ENCODE measurements at places on chromosomes 7 and 10.

DNA sequence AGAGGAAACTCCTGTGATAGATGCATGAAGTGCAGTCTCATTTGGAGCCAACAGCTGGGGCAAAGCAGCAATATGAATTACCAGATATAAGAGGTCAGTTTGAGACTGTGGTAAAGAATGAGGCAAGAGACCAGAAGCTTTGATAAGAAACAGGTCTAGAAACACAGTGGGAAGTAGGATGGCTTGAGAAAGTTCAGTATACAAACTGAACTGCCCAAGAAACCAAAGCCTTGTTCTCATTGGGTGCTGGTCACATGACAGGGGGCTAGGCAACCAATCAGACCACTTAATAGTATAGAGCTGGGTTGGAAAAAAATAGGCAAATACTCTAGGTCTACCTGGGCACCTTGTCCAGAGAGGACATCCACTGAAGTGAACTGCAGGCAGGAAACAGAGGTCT is 46.2 kb upstream of the PLCE1 start:
- no peak for DNase-seq

- no peak for DNase-seq
Measured at GRCh38 chr10:110006358-110007160, 1.2 kb upstream of the ADD3 start.

- no peak for DNase-seq
Measured at GRCh38 chr7:83934118-83934734, 260.4 kb downstream of the SEMA3A start.

- peak; percentile 41 for DNase-seq
Measured at GRCh38 chr10:6647811-6648526, 67.9 kb upstream of the PRKCQ start.

GRCh38 chr7:75915416-75916156 is 631 bp downstream of the POR start:
- DNase-seq = no peak

DNA sequence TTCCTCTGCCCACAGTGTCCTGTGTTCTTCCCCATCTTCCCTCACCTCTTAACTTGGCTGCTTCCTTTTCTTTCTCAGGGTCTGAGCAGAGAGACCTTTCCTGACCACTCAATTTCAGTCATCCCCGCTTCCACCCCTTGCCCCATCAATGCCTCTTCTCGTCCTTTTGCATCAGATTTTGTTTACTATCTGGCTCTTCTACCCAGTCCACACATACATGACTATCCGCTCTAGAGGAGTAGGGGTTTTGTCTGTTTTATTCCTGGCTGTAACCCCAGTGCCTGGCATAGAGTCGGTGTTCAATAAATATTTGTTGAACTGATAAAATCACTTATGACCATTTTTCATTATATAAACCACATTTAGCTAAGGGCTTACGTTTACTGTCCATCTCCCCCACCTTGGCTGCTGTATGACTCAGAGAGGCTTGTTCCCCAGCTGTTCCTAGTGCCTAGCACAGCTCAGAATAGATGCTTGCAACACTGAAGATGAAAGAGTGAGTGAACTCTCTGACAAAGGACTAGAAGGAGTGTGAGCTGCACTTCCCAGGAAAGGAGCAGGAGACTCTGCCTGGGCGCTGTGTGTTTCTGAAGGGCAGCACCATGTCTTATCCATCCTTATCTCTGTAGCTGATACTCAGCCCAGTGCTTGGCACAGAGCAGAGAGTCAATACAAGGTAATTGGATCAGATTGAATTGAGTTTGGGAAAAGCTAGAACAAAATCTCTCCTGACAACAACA is 21.9 kb downstream of the ARID5B start:
- DNase-seq = no peak

- no peak for DNase-seq
Measured at GRCh38 chr7:88586219-88586618, 173.3 kb upstream of the ZNF804B start.

GRCh38 chr7:27994639-27995038 is 186.0 kb downstream of the JAZF1 start:
- no peak for DNase-seq

- DNase-seq = no peak
Measured at GRCh38 chr10:5953676-5954075, 23.7 kb downstream of the IL15RA start.

GRCh38 chr7:129807863-129808262 is 144.9 kb downstream of the UBE2H start:
- DNase-seq = no peak

DNA sequence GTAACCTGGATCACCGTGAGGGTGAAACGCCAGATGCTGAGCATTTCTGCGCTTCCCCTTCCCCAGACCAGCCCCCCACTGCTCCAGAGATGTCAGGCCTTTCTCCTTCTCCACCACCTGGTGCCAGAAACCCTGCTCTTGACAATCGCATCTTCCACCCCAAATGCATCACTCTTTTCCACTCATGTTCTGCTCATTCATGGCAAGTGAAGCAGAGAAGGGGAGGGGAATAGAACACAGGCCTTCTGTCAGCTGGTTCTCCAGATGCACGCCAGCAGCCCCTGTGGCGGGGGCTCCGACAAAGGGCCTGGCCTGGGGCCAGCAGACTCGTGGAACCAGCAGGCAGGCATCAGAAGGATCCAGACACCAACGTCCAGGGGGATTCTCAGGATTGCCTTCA is 68.5 kb upstream of the SVIL start:
- DNase-seq = no peak

DNA sequence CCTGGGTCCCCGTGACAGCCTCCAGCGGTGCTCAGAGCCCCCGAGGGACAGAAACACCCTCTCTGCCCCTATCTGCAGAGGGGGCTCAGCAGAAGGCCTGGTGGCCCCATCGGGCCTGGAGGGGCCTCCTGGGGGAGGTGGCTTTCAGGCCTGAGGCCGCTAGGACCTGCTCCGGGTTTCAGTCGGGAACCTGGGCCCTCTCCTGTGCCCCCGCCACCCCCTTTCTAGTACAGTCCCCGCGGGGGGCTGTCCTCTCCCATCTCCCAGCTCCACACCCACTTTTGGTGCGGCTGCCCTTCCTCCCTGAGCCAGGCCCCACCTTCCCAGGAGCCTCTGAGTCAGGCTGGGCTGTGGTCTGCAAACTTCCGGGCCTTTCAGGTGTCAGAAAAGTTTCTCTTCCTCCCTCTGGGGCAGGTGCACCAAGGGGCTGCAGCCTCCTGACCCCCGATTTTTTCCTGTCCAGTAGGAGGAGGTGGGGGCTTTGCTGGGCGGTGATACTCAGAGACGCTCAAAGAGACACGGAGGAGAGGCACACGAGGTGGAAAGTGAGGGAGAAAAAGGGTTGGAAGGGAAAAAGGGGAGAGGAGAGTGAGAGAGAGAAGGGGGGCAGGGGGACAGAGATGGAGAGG is 692 bp downstream of the CARD11 start:
- no peak for DNase-seq

DNA sequence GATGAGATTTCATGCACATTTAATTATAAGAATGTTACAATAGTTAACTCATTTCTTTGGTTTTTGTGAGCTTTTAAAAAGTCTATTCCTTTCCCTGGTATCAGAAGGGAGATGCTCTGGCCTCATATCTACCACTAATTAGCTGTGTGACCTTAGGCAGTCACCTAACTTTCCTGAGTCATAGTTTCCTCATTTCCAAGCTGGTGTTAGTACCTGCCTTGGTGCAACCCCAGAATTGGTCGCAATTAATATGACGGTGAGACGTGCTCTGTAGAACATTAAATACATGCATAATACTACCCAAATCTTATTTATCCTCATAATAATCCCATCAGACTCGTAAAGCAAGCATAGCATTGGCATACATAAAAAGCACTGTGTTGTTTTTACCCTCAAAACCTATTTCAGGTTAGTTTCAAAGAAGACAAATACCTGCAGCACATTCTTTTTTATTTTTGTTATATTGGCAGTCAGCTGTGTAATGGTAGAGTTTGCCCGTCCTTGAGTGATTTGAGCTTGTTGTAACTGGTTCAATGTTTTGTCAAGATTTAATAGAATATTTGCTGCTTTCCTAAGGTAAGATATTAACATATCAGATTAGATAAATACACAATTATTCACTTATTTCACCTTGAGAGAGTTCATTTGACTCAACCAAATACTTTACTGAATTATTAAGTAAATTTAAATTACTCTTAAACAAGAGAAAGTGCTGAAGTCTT is 31.0 kb upstream of the LAMB1 start:
- DNase-seq = no peak

GRCh38 chr10:131960631-131961046 is 21.1 kb downstream of the BNIP3 start:
- no peak for DNase-seq

- DNase-seq = no peak
Measured at GRCh38 chr7:82803411-82803810, 359.3 kb downstream of the PCLO start.

GRCh38 chr7:33806298-33807154 is 98.8 kb upstream of the BMPER start:
- no peak for DNase-seq

DNA sequence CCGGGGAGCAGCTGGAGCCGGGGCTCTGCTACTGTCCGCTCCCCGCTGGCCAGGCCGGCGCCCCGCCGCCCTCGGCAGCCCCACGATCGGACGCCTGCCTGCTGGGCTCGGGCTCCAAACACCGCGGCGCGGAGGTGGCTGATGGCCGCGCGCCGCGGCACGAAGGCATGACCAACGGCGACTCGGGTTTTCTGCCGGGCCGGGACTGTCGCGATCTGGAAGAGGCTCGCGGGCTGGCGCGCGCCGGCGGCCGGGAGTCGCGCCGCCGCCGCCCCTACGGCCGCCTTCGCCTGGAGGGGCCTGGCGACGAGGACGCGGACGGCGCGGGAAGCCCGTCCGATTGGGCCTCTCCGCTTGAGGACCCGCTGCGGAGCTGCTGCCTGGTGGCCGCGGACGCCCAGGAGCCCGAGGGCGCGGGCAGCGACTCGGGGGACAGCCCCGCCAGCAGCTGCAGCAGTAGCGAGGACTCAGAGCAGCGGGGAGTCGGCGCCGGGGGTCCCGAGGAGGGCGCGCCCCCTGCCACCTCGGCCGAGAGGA is 570 bp downstream of the TBC1D12 start:
- DNase-seq = no peak

DNA sequence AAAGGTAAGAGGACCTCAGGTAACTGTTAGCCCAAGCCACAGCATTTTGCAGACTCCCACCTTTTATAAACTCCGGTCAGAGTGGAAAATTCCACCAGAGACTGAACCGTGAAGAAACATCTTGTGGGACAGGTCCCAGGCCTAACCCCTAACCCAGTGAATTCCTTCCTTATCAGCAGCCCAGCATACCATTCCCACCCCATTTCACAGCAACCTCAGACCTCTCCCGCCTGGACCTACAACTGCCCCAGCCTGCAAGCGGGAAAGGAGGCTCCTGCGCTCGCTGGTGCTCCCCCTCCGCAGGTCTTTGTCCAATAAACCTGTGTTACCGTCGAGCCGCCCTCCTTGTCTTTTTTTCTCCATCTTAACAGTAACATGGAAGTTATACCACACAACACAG is 736.6 kb downstream of the MAGI2 start:
- no peak for DNase-seq

DNA sequence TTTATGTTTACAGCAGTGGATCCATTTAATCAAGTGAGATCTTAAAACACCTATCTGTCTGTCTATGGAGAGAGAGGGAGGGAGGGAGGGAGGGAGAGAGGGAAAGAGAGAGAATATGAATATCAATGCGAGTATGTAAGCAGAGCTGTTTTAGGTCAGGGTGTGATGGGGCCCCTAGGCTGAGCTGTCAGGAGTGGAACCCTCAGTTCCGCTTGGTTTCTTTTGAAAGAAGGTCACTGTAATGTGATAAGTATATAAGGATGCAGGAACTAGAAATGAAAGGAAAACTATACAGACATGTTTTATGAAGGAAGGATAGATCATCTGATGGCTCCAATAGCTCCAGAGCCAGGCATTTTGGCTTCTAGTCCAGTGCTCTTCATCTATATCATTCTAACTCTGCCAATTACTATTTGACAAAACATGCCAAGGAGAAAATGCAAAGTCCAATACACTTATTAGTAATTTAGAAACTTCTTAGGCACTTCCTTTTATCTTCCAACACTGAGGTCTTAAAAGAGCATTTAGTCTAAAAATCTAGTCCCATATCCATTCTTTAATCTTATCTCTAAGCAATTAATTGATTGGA is 70.3 kb downstream of the NRCAM start:
- no peak for DNase-seq

- DNase-seq = peak; percentile 60
Measured at GRCh38 chr7:140230861-140231770, 54.3 kb upstream of the KDM7A start.

DNA sequence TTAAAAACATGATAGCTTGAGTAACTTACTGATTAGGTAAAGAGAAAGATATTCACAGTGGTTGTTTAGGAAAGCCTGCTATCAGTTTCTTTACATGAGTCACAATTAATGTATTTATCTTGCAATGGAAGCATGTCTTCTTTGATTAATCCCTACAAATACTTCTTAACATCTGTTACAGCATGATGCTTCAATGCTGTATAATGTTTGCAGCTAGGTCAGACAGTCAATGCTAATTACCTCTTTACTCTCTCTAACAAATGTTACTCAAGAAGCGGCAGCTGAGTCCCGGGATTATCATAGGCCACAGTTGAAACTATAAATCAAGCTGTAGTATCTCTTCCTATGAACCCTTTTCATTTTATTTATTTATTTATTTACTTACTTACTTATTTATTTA is 33.2 kb downstream of the ACBD5 start:
- DNase-seq = no peak

GRCh38 chr7:1725766-1726630 is 55.9 kb downstream of the ELFN1 start:
- DNase-seq = no peak

DNA sequence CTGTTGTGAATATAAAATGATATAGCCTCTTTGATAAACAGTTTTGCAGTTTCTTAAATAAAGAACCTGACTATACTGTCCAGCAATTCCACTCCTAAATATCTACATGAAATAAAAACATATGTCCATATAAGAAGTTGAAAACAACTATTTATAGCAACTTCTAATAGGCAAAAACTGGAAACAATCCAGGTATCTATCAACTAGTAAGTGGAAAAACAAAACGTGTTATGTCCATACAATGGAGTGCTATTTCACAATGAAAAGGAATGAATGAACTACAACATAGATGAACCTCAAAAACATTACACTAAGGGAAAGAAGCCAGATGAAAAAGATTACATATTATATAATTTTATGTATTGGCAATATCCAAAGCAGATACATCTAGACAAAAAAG is 268.9 kb downstream of the CSTF2T start:
- DNase-seq = no peak

DNA sequence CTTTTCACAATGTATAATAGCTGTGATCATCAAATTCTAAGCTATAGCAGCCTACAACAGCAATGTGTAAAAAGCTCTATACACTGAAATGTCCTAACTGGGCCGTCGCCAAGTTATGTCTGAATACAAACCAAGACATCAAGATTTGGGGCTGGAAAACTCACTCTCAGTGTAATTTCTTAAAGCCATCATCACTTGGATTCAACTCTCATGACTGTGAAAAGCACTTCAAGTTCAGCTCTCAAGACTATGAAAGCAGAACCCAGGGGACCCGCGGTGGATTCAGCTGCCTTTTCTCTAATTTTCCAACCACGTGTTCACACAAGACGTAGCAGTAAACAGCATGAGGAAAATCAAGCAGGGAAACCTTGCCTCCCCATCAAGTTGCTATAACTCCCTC is 15.8 kb upstream of the ZNRF2 start:
- no peak for DNase-seq
